ENCODE measurements at places on chromosomes 6 and 20.

DNA sequence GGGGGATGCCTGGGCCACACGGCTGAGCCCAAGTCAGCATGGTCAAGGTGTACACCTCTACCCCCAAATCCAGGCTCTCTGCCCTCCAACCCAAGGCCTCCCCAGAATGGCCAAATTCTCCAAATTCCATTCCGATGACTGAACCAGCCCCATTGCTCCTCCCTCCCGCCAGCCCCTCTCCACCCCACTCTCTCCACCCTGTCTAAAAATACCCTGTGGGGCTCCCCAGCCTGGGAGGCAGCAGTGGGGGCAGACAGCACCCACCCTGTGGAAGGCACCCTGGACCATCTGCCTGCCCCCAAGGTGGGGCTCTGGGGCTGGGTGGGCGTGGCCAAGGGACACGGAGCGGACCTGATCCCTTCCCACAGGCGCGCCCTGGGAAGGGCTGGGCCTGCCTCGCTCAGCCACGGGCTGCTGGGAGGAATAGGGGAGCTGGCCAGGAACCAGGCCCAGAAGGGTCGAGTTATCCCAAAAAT, 11.4 kb downstream of the TEAD3 start:
- DNase-seq: peak; percentile 80

DNA sequence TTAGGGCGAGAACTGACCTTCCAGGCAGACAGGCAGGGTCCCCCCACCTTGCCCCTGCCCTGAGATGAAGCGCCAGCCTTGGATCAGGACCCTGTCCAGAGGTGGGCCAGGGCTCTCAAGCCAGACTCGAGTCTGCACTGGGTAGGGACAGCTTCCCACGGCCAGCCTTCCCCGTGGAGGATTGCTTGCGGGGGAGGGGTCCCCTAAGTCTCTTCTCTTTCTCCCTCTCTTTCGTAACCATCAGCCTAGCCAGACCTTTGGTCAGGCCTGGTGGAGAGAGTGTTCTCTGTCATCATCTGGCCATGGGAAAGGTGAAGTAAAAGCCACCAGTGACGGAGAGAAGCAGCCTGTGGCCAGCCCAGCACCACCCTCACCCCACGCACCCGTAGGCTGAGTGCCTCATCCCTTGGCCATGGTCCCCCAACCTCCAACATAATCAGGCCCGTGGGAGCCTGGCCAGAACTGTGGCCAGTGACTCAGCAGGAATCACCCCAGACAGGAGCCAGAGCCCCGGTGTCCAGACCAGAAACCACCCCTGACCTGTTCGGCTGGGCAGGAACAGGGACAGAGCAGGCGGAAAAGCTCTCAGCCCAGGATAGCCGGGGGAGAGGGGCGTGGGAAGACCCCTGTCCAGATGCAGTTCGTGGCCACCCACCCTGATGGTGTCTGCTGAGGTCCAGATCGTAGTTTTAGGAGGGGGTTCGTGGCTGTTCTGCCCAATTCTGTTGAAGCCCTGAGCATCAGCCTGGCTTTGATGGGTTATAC, 47.1 kb downstream of the SNAI1 start:
- DNase-seq: peak; percentile 83

- DNase-seq: no peak
Measured at GRCh38 chr20:63318391-63319163, 25.6 kb downstream of the COL20A1 start.

- no peak for DNase-seq
Measured at GRCh38 chr6:16224409-16224808, 14.0 kb upstream of the GMPR start.

DNA sequence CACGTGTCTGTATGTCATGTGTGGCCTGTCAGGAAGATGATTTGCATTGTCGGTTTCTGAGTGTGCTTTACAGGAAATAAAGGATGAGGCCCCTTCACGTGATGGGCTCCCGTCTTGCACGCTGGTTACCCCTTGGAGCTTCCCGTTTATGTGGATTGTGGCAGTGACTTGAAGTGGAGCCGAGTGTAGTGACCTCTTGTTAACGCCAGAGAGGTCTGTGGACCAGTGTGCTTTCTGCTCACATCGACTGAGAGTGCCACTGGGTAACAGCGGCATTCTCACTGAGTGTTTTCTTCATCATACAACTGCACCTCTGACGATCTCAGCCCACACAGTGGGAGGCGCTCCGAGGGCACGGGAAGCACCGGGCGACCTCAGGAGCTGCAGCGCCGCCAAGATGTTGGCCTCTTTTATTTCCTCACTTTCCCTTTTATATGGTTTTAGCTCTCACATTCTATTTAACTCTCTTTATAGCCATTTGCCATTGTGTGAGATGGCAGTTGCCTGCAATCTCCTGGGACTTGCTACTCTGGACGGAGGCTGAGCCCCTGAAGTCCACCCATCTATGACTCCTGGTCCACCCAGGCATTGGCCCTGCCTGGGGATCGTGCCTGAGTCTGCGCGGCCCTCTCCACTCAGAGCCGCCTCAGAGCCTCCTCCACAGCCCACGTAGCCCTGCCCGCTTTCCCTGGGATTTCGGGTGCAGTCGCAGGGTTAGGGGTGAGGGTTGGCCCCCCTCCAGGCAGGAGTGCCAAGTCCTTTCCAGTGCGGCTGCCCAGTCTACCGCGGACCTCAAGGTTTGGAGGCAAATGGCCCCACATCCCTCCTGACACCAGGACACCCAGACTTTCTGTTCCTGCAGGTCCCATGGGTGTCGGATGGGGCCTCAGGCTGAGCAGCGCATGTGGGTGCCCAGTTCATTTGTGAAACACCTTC, 238.9 kb downstream of the ERMARD start:
- no peak for DNase-seq

DNA sequence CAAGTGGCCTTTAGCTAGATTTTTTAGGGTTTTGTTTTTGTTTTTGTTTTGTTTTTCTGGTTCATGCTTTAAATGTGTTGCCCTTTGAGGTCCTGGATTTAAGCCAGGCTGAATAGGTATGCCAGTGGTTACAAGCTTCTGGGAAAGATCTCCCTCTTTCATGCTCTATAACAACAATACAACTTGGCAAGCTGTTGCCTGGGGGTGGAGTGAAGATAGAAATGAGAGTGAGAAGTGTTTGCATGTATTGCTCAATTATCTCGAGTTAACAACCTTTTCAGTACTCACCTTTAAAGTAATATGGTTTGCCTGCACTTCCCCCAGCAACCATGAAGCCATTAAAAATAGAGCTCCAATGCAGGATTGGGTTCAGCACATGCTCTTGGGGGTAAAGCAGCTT, 19.2 kb upstream of the HAO1 start:
- no peak for DNase-seq

- no peak for DNase-seq
Measured at GRCh38 chr20:48236000-48236970, 451.0 kb upstream of the SULF2 start.

DNA sequence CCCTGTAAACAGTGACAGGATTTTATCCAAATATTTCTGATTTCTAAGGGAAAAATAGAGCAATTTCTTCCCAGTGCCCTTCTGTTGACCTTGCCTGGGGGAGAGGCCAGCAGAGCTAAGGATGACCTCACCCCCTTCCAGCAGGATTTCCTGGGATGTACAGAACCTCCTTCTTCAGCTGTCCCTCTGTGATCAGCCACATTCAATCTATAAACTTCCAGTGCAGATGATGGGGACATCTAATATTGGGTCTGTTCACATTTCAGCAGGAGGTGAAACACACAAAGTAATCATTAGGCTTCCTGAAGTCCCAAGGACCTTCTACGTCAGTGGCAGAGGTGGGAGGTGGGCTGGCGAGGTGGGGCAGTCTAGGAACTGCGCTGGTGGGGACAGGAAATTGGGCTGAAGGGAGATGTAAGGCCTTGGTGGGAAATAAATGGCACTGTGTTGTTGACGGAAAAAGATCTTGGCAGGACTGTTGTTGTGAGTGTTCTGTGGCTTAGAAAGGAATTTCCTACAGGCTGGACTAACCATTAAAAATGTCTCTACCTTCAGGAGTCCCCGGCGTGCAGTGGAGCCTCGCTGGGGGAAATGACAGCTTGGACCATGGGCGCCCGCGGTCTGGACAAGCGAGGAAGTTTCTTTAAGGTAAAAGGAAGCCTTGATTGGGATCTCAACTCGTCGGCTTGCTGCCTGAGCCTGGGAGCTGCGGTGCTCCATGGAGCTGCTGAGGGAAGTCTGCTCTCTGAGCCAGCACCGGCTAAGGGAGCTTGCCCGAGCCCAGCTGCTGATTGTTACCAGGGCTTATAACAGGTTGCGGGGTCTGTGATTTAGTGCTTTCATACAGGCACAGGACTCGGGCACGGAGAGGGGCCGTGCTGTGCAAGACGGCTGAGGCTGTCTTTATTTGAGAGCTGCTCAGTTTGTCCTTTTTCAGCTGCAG, 127.9 kb upstream of the NAA20 start:
- peak; percentile 52 for DNase-seq

GRCh38 chr6:21149470-21149869, 444.1 kb upstream of the SOX4 start:
- DNase-seq: peak; percentile 90

DNA sequence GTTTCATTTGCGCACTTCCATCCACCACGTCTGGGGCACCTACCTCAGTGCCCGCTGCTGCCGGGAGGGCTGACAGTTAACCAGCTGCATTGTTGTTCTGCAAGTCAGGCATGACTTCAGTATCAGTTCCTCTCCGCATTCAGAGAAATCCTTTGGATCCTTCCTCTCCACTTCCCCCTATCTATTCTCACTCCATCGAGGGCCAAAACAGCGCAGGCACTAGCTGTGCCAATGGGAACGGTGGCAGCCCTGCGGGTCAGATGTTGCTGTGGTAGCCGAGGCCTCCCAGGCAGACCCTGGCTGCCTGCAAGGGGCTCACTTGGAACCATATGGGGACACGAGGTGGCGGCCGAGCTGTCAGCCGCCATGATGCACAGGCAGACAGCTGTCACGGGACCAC, 64.2 kb upstream of the INSM1 start:
- DNase-seq: no peak

DNA sequence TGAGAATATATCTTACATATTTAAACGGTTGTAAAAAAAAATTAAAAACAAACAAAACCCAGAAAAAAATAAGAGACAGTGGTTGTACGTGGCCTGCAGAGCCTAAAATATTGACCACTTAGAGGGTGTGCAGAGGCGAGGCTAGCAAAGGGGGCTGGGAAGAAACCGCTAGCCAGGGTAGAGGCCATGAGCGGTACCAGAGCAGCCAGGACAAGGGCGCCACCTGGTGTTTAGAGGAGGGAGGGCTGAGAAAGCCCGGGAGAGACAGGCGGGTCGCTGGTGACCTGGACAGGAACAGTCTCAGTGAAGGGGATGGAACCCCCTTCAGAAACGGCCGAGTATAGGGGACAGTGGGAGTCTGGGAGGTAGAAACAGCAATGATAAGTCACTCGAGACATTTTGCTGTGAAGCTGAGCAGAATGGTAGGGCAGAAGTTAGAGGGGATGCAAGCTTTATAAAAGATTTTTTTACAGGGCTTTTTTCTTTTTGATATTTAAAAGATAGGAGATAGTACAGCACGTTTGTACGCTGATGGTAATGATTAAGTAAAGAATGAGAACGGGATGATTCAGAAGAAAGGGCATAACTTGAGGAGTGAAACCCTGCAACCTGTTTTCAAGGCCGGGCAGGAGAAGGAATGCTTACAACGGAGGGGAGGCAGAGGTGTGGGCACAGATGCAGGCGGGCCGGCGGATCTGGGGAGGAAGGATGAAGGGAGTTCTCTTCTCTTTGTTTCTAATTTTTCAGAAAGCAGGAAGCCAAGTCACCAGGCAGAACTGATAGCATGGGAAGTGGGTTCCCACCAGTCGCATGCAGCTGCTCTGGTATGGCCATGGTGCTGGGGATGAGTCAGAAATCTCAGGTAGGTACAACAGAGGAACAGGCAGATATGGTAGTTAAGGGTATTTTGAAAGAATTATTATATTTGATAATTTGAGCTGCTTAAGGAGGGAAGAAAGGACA, 76.2 kb downstream of the FAM229B start:
- DNase-seq: peak; percentile 64

- no peak for DNase-seq
Measured at GRCh38 chr6:106659859-106660258, 30.5 kb downstream of the QRSL1 start.

- DNase-seq: peak; percentile 99
Measured at GRCh38 chr20:45779011-45779915, 12.4 kb downstream of the WFDC3 start.

GRCh38 chr6:52539607-52540006, 37.3 kb downstream of the TRAM2 start:
- DNase-seq: peak; percentile 33

- DNase-seq: no peak
Measured at GRCh38 chr6:1104988-1105670, 206.8 kb upstream of the FOXQ1 start.

GRCh38 chr6:42787063-42787472, 5.2 kb downstream of the BICRAL start:
- no peak for DNase-seq

DNA sequence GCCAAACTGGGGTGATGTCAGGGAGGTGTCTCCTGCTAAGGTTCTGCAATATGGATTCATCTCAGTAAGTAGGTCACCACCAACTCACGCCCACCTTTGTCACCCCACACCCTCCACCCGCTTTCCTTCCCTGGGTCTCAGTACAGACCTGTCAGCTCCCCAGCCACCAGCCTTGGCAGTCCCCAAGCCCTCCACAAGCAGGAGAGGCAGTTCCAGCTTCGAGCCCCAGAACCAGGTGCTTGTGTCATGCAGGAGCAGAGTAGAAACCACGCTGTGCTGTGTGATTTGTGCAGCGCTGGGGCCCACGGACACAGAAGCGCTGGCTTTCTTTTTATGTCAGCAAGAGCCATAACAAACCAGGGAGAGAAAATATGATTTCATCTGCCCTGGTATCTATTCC, 89.0 kb upstream of the CDH4 start:
- DNase-seq: no peak

GRCh38 chr6:44363377-44363926, 21.0 kb downstream of the SPATS1 start:
- DNase-seq: no peak

GRCh38 chr6:158808941-158809678, 10.1 kb downstream of the EZR start:
- DNase-seq: no peak

GRCh38 chr20:22404419-22405170, 179.8 kb downstream of the FOXA2 start:
- DNase-seq: peak; percentile 76

DNA sequence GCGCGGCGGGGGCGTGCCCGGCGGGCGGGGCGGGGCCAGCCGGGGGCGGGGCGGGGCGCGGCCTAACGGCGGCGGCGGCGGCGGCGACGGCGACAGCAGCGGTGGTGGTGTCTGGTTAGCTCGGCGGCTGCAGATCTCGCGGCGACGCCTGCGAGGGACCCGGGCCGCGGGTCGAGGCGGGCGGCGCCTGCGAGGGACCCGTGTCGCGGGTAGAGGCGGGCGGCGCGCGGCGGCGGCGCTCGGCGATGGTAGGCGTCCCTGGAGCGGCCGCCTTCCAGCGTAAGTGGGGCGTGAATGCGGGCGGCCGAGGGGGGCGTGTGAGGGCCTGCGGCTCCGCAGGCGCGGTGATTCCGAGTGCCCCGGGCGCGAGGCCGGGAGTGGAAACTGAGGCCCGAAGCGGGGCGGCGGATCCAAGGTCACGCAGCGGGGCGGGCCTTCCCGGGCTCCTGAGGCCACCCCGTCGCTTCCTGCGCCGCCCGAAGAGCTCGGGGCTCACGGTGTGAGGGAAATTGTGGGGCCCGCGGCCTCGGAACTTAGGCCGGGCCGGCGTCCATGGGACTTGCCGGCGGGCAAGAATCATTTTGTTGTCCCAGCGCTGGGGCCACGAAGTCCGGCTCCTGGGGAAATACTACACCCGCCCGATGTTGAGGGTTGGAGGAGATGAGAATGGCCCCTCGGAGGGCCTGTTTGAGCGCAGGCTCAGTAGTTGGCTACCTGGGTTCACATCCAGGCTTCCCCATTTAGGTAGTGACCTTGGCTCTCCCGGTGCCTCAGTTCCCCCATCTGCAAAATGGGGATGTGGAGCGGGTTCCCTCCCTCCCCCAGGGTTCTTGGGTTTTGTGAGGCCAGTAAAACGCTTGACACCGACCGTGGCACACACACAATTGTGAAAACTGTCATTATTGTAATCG, at the start of gene CBFA2T2:
Gene CBFA2T2, plus strand, starts transcription at position 74 of the 911 bp plus-strand sequence. Its CDS starts 172 bp downstream, at position 246.
- DNase-seq: peak; percentile 44

All from PC-3 (cell line).